ENCODE measurements at places on chromosomes 5 and 9.
A peak's percentile ranks its signal among the peaks of the same experiment; 100 is the strongest.

GRCh38 chr9:93450945-93451815, at the start of gene FAM120A:
Gene FAM120A, plus strand, starts transcription at chr9:93451685. Its CDS starts 231 bp downstream, at chr9:93451916.
- DNase-seq = peak; percentile 93

DNA sequence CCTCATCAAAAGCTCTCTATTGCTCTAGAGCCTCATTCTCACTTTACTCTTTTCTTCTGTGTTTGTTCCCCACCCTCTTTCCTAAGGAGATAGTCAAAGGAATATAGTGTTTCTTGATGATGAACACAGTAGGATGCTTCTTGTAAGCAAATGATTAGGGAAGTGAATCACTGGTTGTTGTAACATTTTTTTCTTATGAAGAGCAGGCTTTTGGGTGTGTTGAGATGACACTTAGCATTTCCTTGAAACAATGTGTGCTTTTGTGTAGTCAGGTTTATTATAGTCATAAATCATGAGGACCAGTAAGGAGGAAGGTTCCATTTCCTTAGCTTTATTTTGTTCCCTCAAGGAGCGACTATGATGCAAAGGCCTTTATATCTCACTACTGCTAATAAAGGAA, 1991.3 kb upstream of the C9orf72 start:
- DNase-seq = no peak

DNA sequence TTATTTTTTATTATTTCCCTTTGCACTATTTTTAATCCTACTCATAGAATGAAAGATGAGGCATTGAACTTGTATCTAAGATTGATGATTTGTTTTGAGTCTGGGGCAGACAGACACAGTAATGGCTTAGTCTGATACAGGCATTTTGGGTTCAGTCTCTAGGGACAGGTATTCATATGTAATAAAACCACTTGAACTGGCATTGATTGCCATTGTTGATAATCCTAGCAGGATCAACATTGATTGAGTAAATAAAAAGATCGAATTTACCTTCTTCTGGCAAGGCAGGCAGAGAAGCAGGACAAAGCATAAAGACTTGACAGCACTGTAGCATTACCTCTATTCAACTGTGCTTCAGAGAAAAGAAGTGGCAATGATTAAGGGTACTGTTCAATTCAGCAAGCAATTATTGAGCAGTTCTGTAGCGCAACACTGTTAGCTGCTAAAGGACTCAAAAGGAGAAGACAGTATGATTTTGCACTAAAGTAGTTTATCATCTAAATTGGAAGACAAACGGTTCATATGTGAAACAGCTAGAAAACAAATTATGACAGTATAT, 144.4 kb downstream of the COMMD10 start:
- DNase-seq = no peak

DNA sequence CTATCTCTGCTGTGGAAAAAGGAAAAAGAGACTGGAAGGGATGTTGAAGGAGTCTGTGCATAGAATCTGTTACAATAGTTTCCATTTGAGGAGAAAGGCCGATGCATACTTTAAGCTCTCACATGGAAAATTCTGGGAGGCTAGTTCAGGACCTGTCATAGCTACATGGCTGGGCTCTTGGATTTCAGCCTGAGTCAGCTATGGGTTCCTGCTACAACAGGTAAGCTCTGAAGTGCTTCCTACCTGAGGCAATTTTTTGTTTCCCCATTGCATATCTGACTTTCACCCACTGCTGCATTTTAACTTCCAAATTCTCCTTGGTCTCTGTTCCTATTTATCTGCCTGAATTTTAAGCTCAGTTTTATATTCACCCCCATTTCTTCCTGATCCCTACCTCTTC, 310.7 kb downstream of the RAB3C start:
- no peak for DNase-seq

- DNase-seq = no peak
Measured at GRCh38 chr5:34731435-34732232, 75.5 kb downstream of the RAI14 start.

DNA sequence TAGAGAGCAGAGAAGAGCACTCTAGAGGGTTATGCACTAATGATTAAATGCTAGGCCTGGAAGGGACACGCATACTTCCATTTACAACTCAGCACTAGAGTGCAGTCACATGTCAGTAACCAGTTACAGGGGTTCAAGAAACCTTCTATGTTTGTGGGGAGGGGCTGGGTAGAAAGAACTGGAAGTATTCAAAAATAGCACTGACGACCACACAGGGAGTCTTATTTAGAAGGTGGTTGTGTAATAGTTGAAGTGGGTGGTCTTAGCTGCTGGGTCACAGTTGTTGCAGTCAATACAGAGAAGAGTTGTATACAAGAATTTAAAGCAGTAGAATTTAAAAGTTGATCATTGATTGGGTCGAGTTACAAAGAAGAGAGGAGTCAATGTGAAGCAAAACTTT, 15.4 kb downstream of the AOPEP start:
- no peak for DNase-seq

DNA sequence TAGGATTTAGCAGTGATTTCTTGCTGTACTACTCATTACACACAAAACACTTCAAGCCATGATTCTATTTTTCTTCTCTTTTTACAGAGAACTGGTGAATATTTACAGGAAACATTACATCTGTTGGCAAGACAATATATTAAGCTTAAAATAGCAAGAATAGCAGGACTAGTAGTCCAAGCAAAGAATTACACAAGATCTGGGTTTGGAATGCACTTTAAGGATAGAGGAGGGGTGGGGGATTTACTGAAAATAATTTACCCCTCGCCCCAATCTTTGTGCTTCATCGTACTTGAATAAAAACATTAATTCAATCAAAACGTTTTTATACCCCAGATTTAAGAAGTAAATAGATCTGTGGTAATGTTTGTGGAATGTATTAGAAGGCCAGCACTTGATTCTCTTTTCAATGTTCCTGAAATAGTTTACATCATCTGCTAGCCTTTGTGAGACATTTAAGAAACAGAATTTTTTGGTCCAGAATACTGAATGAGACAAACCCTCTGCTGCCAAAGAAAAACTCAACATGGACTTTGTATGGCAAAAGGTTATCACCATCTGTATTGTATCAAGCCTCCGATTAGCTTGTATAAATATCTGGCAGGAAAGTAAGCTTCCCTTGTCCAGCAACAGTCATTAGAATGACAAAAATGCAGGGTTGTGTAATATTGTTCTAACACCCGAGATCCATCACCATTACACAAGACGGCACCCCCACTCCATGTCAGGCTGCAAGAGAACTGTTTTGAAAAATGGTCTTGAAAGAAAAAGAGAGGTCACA, 23.8 kb downstream of the SVEP1 start:
- no peak for DNase-seq

GRCh38 chr9:37531699-37532098, 44.5 kb downstream of the FBXO10 start:
- DNase-seq = no peak

- no peak for DNase-seq
Measured at GRCh38 chr9:81720450-81721086, 31.2 kb upstream of the TLE1 start.

DNA sequence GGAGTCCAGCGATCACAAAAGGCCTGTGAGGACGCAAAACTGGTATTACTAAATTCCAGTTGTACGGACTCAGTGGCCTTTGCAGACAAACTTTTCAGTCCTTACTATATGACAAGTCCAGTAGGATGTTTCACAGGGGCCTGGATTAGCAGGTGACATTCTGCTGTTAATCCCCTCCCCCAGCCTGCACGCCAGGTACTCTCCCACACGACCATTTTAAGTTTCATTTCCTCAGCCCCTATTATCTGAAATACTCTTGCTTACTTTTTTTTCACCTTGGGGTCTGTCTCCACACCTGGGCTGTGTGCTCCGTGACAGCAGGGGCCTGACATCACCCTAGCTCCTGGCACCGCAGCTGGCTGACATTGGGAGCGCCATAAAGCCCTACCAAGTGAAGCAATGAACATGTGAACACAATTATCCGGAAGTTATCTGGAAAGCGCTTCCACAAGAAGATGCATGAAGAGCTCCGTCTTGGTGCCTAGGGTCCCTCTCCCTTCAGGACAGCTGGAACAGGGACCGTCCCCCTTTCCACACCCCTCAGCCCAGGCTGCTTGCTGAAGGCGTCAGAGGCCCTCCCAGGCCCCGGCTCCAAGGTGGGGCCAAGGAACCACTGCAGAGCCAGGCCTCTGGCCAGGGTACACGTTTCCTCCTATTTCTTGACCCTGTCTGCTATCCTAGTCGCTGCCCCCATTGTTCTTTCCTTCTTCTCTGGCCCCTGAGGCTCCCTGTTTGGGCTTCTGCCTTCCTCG, 39.7 kb upstream of the ZNF622 start:
- DNase-seq = no peak

GRCh38 chr5:76544268-76544926, 78.8 kb downstream of the F2RL2 start:
- peak; percentile 37 for DNase-seq

DNA sequence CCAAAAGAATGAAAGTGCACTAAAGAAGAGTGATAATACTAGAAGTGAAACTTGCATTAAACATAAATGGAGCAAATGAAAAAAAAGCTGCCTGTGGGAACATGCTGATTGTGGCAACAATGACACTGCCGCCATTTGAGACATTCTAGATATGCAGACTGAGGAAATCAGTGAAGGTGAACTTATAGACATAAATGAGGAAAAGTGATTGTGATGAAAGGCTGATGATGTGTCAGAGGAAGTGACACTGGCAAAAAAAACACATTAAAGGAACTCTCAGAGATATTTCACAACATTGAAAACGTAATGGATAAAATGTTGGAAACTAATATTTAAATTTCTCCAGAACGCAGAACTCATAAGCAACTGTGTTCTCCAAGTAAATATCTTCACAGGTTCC, 1.2 kb downstream of the ERCC8 start:
- DNase-seq = peak; percentile 3

DNA sequence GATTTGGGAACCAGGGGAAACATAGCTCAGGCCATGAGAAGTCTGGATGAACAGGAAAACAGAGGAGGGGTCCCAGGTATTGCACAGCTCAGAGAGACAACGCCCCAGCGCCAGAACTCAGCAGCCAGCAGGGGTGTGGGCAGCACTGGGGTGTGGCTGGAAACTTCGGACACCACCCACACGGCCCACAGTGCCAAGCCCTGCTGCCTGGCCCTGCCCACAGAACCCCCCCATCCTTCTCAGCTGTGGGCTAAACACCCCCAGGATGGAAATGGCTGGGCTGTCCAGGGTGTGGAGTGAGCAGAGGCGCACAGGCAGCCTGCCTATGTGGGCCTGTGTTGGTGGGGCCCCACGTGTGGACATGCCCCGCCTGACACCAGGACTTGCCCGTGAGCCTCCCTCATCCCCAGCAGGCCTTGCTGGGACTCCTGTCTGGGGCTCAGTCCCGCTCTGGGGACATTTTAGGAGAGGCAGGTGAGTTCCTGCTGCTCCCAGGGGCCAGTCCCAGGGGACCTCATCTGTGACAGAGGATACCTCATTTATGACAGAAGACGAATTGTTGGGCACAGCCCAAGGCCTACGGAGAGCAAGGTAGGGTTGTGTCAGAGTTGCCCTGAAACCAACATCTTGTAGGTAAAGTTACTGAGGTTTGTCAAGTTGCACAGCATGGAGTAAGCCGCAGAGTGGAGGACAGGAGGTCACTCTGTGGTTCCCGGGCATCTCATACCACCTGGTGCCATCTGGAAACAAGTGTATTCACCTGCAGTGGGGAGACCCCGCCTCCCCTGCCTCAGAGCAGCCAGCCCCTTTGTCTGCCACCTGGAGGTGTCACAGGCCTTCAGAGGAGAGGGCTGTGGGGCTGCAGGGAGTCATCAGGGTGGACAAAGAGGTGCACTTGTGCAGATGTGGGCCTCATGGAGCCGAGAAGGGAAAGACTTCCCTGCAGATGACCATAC, 183.2 kb downstream of the AUH start:
- DNase-seq = no peak

GRCh38 chr9:89963280-89963679, 358.5 kb downstream of the GADD45G start:
- no peak for DNase-seq

DNA sequence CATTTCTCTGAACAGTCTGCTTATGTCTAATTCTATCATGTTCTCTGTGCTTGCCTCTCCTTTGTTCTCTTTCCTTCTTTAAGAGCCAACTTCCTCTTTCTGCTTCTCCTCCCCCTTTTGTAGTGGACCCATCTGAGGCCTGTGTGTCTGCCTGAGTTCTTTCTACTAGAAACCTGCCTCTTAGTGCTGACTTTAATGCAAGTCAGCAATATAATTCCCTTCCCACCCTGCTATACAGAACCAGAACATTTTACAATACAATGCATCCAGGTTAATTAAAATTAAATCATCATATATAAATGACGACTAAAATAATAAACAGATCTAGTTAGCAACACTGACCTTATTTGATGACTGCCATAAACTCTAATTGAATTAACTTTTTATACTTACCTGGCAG, 82.6 kb upstream of the GAS1 start:
- no peak for DNase-seq

All from Daoy (cell line).